ENCODE measurements at places on chromosomes 11 and 22.

GRCh38 chr11:95093548-95093947, 3.9 kb downstream of the ENDOD1 start:
- no peak for DNase-seq

DNA sequence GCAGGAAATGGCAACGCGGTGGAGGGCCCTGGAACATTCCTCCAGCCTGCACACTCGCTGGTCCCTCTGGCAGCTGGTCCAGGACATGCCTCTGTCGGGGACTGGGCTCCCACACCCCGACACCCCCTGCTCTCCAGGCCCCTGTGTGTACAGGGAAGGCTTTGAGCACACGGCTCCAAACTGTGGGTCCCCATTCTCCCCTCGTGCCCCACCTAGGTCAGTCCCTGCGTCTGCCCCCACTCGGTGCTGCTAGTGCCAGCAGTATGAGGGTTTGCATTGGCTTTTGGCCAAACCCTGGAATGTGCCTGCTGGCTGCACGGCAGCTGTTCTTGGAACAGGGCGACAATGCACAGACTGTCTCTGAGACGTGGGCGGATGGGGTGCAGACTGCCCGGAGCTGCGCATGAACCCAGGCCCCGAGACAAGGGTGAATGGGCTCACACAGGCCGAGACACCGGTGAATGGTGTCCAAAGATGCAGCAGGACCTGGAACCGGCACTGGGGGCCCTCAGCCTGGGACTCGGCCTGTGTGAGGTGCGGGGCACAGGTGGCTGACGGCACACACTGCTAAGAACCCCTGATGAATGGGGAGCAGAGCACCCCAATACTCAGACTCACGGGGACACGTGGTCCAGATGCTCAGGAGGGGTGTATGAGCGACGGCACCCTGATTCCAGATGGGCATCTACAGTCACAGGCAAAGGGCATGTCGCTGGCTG, 7.5 kb upstream of the SYT8 start:
- DNase-seq = no peak

DNA sequence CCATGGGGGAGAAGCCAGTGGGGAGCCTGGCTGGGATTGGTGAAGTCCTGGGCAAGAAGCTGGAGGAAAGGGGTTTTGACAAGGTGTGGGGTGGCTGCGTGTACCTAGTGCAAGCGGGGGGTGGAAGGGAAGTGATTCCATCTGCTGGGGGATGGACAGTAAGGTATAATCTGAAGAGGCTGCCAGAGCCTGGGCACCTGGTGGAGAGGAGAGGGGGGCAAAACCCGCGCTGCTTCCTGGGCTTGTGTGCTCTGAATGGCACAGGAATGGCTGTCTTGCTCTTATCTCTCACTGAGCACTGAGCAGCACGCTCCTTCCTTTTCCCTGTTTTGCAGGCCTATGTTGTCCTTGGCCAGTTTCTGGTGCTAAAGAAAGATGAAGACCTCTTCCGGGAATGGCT, 988 bp downstream of the BANF1 start:
- no peak for DNase-seq

DNA sequence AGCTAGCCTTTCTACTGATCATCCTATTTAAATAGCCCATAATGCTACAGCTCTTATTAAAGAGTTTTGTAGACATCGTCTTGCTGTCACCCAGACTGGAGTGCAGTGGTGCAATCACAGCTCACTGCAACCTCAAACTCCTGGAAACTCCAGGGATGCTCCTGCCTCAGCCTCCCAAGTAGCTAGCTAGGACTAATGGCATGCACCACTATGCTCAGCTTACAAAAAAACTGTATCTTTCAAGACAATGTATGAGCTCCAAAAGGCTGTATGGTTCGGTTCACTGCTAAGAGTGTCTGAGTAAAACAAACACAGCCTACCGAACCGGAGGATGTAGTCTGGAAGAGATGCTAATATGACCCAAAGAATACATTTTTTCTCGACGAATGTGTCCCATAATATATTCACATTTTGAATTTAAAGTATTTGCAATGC, 2.6 kb downstream of the TAF1D start:
- DNase-seq = no peak

GRCh38 chr11:112518371-112518770, 257.7 kb upstream of the PLET1 start:
- DNase-seq = no peak

GRCh38 chr11:65821107-65821506, 12.7 kb upstream of the SNX32 start:
- no peak for DNase-seq

- DNase-seq = no peak
Measured at GRCh38 chr11:8096575-8096974, 15.6 kb downstream of the TUB start.

- no peak for DNase-seq
Measured at GRCh38 chr11:35214226-35214770, 75.3 kb downstream of the CD44 start.

DNA sequence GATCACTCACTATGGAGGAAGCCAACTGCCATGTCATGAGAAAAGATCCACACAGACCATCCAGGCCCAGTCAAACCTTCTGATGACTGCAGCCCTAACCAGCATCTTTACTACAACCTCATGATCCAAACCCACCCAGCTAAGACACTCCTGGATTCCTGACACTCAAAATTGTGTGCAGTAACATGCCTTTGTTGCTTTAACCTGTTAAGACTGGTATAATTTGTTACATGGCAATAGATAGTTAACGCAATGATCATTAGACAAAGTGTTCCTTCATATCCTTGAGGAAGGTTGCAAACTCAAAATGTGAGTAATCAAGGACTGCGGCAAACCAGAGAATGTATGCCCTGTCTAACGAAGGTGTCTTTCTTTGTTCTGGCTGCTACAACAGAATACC, 47.1 kb upstream of the CSNK2A3 start:
- DNase-seq = no peak

GRCh38 chr11:20021212-20021611, 139.1 kb downstream of the DBX1 start:
- DNase-seq = no peak

GRCh38 chr11:80843266-80843974, 1402.6 kb upstream of the TENM4 start:
- no peak for DNase-seq

DNA sequence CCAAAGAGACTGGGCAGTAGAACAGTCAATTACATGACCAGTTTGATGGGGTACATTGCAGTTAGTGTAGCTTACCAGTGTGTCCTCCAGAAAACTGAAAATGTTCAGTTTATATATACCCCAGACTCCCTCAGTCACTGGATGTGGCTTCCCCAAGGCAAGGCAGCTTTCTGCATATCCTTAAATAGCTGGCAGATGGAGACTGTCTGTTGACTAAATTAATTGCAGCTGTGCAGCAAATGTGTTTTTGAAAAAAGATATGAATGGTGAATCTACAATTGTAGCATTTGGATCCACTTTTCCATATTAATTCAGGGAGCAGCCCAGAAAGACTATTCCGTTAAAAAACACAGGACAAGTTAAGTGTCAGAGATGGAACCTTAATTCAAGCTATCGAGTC, 565.1 kb upstream of the CCDC179 start:
- no peak for DNase-seq

GRCh38 chr22:46537225-46537945, at the start of gene CELSR1:
Gene CELSR1, minus strand, starts transcription at chr22:46537620. Its CDS starts 450 bp downstream, at chr22:46537170.
- no peak for DNase-seq

GRCh38 chr22:32810555-32811133, 9.1 kb downstream of the TIMP3 start:
- no peak for DNase-seq

GRCh38 chr22:46964773-46965550, 202.5 kb downstream of the TBC1D22A start:
- DNase-seq = no peak

- DNase-seq = no peak
Measured at GRCh38 chr11:102771351-102771750, 9.1 kb downstream of the MMP10 start.

DNA sequence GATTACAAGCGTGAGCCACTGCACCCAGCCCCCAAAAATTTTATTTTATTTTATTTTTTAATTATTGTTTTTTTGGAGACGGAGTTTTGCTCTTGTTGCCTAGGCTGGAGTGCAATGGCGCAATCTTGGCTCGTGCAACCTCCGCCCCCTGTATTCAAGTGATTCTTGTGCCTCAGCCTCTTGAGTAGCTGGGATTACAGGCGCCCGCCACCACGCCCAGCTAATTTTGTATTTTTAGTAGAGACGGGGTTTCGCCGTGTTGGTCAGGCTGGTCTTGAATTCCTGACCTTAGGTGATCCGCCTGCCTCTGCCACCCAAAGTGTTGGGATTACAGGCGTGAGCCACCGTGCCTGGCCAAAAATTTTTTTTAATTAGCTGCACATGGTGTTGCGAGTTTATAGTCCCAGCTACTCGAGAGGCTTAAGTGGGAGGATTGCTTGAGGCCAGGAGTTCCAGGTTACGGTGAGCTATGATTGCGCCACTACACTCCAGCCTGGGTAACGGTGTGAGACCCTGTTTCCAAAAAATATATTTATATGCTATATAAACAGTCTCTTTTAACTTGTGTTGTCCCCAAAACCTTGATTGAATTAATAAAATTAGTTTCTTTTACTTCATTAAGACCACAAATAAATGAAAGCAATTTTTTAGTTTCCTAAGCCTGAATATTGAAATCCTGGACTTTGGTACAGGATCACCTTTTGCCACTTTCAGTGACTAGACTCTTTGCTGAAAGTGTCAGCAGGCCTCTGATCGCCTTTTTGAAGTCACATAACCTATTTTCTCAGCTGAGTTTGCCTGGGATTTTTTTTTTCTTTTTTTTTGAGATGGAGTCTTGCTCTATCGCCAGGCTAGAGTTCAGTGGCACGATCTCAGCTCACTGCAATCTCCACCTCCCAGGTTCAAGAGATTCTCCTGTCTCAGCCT, 16.2 kb downstream of the ATG13 start:
- no peak for DNase-seq

DNA sequence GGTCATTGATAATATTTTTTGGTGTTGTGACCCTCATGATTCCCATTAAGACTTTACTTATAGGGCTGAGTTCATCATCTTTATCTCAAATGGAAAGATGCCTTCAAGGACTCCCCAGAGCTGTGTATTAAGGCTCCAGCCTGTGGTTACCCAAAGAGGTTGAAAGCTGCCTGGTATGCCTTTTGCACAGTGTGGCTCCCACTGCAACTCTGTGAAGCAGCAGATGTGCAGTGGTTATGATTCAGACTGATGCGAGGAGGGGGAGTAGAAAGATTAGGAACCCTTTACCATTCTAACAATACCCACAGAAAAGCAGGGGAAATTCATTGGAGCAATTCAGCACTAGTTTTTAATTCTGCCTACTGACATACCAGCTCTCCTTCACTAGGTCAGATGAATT, 560.0 kb downstream of the INSC start:
- DNase-seq = no peak

DNA sequence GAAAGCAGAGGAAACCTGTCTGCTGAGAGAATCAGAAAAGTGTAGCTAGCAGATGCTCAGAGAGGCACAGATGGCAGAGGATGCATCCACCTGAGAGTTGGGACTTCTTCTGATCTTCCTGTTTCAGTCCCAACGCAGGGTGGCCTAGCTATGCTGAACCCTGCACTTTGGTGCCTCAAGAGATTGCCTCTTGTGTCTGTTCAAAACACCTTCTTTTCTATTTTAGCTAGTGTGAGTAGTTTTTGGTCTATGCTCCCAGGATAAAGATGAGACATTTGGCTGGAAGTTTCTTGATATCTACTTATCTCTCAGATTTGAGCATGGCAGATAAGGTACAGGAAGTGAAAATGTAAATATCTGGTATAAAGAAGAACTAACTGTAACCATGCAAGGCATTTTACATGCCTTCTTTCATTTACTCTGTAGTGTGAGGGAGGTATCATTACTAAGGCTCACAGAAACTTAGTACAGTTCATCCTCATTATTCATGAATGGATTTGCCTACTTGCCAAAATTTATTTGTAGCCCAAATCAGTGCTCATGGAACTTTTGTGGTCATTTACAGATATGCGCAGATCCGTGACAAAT, 47.0 kb upstream of the PSMA1 start:
- no peak for DNase-seq

- DNase-seq = no peak
Measured at GRCh38 chr22:46652847-46653331, 32.7 kb downstream of the GRAMD4 start.

- DNase-seq = no peak
Measured at GRCh38 chr11:88202498-88202897, 27.3 kb upstream of the RAB38 start.

- no peak for DNase-seq
Measured at GRCh38 chr11:62012451-62012831, 45.0 kb upstream of the FTH1 start.

- DNase-seq = no peak
Measured at GRCh38 chr22:38774496-38775166, 18.8 kb upstream of the SUN2 start.

- no peak for DNase-seq
Measured at GRCh38 chr22:33555814-33556522, 364.3 kb downstream of the LARGE1 start.

GRCh38 chr11:33292311-33292710, 35.1 kb downstream of the HIPK3 start:
- DNase-seq = no peak

DNA sequence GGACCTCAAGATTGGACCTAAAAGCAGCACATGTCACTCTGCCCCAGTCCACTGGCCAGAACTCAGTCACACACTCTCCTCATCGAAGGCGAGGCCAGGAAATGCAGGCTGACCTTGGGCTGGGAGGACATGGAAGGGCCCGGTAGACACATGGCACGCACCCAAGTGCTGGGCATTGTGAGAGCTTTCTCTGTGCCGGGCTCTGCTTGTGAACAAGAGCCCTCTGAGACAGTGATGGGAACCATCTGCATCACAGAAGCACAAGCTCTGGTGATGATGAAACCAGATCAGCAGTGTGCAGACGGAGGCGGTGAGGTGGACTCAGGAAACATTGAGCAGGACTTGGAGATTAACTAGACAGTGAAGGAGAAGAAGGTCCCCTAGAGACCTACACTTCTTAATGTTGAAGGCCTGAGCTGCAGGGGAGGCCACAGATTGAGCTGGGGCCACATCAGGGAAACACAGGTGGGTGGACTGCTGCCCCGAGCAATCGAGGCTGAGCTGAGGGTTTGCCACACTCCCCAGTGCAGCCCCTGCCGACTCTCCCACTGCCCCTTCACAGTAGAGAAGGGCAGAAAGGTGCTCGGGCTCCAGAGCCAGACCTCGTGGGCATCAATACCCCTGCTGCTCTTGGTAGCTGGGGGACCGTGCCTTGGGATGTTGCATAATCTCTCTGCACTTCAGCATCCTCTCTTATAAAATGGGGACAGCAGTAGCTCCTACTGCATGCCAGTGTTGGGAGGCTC, 1460.5 kb downstream of the TBC1D22A start:
- no peak for DNase-seq

Data from CD4-positive, alpha-beta T cell treated with Interleukin-6 at 100 ng/mL for 8 hours (primary cell).